ENCODE measurements at places on chromosomes 13 and 19.
A peak's percentile ranks its signal among the peaks of the same experiment; 100 is the strongest.

DNA sequence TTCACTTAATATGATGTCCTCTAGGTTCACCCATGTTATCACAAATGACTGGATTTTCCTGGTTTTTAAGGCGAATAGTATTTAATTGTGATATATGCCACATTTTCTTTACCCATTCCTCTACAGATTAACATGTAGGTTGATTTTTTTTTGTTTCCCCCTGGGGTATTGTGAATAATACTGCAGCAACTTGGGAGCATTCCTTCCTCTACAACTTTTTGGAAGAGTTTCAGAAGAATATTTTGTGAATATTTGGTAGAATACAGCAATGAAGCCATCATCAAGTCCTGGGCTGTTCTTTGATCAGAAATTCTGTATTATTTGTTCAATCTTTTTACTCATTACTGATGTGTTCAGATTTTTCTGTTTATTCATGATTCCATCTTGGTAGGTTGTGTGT is 5.6 kb upstream of the ZNF331 start:
- no peak for DNase-seq

DNA sequence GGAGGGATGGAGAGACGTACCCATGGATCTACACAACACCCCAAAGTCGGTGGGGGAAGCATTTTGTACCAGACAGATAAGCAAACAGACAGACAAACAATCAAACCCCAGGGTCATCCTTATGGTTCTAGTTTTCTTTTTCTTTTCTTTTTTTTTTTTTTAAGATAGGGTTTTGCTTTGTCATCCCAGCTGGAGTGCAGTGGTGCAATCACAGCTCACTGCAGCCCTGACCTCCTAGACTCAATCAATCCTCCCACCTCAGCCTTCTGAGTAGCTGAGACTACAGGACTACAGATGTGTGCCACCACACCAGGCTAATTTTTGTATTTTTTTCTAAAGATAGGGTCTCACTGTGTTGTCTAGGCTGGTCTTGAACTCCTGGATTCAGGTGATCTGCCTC is 17.9 kb upstream of the FBL start:
- no peak for DNase-seq

DNA sequence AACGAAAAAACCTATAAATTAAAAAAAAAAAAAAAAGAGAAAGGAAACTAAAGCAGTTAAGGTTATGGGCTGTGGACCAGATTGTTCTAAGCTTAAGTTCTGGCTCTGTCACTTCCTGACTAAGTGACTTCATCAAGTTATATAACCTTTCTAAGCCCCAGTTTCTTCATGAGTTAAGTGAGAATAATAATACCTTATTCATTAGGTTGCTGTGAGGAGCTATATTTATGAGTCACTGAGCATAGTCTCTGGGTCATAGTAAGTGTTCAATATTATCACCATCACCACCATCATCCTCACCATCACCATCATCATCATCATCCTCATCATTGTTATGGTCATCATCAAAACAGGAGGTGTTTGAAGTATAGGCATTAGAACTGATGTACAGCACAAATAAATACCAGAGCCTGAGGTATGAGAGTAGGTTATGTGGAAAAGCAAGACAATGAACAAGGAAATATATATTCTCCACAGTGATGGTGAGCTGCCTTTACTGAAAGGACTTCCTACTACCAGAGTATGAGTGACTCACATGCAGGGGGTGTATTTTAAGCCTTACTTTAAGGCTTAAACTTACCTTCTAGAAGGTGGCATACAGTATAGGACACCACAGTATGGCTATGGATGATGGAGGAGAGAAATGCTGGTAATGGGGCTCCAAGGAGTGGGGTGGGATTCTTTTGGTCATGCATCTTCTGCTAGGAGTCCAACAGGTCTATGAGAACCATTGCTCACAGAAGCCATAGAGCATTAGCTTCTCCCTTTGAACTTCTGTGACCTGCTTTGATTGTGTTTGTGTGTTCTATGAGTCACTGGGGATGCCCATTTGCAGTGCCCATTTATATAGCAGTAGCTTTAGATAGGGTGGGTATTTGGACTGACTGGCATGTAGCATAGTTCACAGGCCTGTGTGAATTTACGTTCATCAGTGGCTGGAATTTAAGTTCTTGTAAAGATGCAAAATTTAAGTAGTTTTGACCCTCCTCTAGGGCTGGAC is 104.4 kb downstream of the KLF5 start:
- DNase-seq = peak; percentile 59

GRCh38 chr19:22327321-22327720 is 41.1 kb downstream of the ZNF729 start:
- no peak for DNase-seq

DNA sequence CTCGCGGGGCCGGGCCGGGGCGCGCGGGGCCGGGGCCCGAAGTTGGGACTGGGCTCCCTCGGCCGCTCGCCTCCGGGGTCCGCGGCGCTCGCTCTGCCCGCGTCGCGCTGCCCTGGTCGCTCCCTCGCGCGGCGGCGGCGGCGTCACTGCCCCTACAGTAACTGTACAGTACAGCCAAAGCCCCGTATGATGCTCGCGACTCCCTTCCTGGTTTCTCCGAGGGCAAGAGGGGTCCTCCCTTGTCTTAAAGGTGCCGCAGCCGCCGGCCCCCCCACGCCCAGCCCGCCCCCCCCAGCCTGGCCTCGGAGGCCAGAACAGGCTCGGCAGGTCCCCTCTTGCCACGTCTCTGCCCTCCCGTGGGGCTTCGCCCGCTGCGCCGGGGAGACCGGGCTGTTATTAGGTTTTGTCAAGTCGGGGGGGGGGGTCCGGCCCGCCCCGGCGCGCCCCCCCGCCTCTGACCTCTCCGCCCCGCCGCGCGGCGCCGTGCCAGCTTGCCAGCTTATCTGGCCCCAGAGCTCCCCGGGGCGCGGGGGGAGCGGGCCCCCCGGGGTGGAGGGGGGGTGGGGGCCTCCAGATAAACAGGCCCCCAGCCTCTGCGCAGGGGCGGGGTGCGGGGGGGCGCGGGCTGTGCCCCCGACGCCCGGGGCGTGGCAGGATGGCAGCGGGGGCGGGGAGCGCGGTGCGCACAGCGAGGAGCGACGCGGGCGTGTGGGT is at the start of gene ZBTB7A:
Gene ZBTB7A, minus strand, starts transcription at position 218 of the 714 bp plus-strand sequence. CDS start 11,667 bp downstream, outside the sequence.
- DNase-seq = peak; percentile 75

DNA sequence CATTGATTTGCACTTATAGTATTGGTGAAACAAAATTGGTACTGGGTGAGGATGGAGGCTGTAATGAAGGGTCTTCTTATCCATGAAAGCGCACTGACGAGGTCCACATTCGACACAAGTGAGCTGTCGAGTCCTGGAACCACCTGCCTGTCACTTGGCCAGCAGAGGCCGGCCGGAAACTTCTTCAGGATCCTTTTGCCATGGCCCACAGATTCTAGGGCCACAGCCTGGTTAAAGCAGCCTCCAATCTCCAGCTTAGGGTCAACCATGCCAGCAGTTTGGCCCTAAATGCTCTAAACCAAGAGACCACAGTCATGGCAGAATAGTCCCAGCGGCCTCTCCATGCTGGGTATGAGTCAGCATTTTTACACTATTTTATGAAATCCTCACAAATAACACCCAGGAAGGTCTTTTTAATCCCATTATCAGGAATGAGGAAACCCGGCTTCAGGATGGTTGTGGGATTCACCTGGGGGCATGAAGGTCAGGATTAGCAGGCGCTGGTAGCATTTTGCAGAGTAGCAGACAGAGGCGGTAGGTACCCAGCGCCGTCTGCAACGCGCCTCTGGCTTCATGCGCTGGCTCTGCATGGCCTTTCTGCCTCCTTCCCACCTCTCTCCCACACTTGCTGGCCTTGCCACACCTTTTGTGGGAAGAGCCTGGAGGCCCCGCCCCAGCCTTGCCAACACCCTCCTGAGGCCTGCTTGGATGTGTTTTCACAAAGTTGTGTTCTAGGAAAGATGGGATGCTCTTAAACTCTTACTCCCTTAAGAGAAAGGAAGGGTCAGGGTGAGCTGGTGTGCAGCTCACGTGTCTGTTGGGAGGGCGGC is 15.2 kb downstream of the GAS6 start:
- DNase-seq = no peak

DNA sequence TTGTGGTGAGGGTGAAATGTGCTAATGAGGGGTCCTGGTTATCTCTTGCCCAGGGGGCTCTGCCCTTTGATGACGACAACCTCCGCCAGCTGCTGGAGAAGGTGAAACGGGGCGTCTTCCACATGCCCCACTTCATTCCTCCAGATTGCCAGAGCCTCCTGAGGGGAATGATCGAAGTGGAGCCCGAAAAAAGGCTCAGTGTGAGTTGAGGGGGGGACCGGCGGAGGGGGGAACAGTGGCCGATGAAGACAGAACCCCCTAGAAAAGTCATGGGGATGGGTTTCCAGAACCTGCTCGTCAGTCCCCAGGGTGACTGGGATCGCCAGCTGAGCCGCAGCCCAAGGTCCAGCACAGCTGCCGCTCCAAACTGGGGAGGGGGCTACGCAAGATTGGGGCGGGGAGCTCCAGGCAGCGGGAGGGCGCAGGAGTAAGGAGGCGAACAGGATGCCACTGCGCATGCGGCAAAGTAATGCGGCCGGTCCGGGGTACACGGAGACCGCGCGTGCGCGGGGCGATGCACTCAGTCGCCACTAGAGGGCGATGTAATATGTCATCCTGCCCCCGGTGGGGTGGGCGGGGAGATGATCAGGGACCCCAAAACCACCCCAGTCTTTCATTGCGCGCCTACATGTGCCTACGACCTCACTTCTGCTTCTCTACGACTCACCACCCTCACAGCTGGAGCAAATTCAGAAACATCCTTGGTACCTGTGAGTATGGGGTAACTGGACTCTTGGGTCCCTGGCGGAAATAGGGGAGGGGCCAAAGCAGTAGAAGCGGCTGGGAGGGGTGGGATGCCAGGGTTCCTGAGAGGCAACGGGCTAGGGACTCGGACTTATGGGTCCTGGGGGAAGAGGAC is 17.9 kb downstream of the BRSK1 start:
- DNase-seq = peak; percentile 73

GRCh38 chr19:6531163-6531955 is 533 bp downstream of the TNFSF9 start:
- no peak for DNase-seq

GRCh38 chr13:23570921-23571315 is 706 bp downstream of the TNFRSF19 start:
- DNase-seq = peak; percentile 12

DNA sequence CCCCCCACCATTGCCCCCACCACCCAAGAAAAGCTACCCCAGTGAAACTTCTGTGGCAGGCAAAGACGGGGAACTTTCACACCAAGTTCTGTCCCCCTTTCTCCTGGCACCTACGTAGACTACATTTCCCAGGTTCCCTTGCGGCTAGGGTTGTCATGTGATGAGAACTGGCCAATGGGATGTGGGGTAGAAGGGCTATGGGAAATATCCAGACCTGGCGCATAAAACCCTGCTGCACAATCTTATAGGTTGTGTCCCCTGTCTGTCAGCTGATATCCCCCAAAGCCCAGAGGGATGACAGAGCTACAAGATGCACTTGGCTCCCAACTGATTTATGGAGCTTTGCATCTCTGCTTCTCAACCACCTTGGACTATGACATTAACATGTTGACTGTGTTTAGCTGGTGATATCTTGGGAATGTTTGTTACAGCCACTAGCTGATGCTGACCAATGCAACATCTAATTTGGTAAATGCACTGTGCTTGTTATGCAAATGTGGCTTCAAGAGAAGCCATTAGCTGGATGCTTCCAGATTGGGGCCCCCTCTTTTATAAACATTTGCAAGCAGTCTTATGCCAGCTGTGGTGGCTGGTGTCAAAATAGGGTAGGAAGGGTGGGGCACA is 6.1 kb downstream of the SH2D3A start:
- no peak for DNase-seq

DNA sequence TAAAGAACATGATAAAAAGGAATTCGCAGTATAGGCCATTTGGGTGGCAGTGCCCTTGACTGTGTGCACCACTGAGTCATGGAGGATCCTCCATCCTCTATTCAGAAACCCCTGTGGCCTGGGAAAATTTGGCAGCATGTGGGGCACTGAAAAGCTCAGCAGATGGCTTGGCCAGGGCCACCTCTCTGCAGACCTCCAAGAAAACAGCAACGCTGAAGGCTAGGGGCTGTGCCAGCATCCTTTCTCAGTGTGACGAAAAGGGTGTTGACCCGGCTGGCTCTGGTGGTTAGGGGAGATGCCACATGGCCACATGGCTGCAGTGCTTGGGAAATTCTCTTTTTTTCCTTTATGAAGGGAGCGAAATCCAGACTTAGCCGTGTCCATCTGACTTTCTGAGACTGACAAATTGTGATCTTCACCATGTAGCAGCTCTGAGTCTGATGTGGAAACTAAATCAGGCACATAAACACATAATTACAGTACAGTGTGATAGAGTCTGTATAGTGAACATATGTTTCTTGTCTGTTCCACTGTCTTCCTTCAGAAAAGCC is 178.0 kb downstream of the KCTD12 start:
- no peak for DNase-seq

GRCh38 chr19:6431891-6432290 is 1.7 kb downstream of the SLC25A41 start:
- DNase-seq = no peak

DNA sequence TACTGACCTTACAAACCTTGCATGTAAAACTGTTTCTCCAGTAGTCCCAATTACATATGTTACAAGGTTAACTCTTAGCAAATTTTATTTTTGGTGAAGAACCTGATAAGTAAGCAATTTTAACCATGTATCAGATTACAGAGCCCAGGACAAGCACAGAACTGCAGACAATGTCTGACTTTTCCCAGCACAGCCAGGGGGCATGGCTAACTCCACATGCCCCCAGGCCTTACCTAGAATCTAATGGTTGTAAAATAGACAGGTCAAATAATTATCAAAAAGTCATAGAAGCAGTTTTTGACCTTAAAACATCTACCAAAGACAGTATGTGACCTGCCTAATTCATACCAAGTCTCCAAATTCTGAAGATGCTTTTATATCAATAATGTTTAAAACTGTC is 364.1 kb downstream of the FOXO1 start:
- DNase-seq = no peak

- peak; percentile 45 for DNase-seq
These were observed 1.2 kb downstream of the AKT1S1 start for GRCh38 chr19:49875857-49876421.

- DNase-seq = peak; percentile 27
These were observed 104.5 kb downstream of the URI1 start for GRCh38 chr19:30046522-30046921.

DNA sequence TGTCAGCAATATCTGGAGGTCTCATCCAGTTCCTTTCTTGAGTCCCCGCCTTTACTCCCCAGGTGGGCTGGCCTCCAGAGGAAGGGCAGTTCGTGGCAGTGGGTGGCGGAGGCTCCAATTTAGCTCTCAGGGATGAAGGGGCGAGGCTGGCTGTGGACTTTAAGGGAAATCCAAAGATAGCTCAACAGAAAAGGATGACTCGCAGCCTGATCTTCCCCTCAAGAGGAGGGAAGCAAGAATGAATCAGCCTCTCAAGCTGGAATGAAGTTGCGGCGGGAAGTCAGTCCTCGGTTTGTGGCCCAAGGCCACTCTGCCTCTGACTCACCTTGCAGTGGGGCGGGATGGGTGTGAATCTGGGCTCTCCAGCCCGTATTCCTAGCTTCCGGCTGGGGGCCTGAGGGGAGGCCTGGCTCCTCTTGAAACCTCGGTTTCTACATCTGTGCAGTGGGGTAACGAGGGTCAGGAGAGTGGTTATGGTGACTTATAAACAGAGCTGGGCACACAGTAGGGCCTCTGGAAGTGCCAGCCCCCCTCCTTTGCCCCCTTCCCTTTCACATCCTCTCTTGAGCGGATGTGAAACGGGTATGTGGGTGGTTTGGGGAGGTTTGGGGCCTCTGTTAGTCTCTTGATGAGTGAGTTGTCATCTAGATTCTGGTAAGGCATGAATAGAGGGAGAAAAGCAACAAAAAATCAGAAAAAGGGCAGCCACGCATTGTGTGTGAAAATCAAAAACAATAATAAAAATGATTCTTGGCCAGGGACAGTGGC is 10.5 kb upstream of the SMG9 start:
- DNase-seq = peak; percentile 97
